ENCODE measurements at places on chromosomes 16 and 17.

DNA sequence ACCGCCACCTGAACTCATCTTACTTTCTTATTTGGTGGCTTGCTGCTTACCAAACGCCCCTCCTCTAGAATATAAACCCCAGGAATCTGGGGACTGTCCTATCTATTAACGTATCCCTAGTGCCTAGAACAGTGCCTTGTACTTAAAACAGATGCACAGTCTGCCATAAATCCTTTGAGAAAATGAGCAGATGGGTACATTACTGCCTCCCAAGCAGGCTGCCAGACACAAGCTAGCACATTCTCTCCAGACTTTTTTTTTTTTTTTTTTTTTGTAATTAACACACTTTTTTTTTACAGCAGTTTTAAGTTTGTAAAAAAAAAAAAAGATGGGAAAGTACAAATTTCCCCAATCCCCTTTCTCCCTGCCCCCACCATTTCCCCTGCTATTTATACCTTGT lies 57.3 kb upstream of the RPL38 start:
- no peak for DNase-seq

DNA sequence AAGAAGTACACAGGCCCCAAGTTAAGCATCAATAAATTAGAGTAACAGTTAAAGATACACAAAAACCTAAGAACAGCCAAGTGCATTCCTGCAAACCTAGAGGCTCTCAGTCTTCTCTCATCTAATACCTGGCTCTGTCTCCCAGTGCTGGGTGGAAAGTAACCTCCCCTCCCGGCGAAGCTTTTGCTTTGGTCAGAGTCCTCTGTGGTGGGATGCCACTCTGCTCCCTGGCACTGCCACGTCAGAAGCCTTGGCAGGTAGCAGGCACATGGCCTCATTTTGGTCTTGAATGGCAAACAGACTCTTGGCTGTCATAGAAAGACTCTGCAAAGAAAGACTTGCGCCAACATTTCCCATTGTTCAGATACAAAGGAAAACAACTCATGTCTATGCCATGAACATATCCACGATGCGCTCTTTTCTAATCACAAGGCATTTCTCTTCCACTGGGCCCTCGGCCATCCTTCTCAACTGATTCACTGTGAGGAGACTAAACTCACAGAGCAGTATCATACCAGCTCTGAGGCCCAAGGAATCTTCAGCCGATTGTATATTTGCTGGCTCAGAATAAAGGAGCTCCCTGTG lies 21.2 kb downstream of the MTHFSD start:
- DNase-seq = no peak

DNA sequence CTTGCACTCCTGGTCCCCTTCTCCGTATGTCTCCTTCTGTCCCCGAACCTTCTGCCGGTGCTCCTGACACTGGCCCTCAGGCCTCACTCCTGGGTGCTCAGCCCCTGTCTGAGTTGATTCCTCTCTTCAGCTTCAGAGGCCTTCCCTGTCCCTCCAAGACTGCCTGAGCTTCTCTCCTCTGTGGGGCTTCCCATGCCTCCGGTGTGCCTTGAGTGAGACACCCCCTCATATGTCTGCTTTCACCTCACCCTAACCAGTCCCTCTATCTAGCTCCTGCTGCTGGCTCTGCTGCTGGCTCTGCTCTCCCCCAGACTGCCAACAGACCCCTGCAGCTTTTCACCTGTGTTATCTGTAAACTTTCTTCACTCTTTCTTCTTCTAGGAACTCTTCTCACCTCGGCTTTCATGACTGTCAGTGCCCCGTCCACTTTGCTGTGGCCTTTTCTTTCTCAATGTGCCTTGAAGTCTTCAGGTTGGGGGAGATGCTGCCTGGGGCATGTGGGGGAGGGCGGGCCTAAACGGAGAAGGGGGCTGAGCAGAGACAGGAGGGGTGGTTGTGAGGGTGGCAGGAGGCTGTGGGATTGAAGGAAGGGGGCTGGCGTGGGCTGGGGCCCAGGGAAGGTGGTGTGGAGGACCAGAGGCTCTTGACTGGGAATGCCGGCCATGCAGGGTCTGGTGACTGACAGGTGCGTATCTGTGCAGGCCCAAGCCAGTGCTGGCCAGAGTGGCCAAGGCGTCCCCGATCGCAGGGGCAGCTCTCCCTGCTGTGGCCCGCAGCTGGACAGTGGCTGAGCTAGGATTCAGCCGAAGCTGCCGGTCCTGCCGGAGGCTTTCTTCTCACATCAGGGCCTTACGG lies 81.3 kb downstream of the METRNL start:
- DNase-seq = no peak

- DNase-seq = no peak
Measured at GRCh38 chr16:24834459-24835335, 11.1 kb upstream of the SLC5A11 start.

- no peak for DNase-seq
Measured at GRCh38 chr16:88613911-88614817, 24.2 kb upstream of the IL17C start.

DNA sequence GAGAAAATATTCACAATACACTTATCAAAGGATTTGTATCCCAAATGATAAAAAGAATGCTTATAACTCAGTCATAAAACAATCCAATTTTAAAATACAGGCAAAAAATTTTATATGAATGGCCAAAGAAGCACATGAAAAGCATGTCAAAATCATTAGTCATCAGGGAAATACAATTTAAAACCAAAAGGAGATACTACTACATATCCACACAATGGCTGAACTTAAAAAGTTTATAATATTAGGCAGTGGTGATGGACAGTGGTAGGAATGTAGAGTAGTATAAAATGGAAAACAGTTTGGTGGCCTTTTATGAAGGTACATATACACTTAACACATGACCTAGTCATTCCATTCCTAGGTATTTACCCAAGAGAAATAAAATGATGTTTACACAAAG lies 12.2 kb downstream of the CMC2 start:
- DNase-seq = no peak

- no peak for DNase-seq
Measured at GRCh38 chr17:18056214-18056613, 17.0 kb downstream of the GID4 start.

GRCh38 chr17:60933739-60934138 lies 256.1 kb downstream of the BCAS3 start:
- no peak for DNase-seq

DNA sequence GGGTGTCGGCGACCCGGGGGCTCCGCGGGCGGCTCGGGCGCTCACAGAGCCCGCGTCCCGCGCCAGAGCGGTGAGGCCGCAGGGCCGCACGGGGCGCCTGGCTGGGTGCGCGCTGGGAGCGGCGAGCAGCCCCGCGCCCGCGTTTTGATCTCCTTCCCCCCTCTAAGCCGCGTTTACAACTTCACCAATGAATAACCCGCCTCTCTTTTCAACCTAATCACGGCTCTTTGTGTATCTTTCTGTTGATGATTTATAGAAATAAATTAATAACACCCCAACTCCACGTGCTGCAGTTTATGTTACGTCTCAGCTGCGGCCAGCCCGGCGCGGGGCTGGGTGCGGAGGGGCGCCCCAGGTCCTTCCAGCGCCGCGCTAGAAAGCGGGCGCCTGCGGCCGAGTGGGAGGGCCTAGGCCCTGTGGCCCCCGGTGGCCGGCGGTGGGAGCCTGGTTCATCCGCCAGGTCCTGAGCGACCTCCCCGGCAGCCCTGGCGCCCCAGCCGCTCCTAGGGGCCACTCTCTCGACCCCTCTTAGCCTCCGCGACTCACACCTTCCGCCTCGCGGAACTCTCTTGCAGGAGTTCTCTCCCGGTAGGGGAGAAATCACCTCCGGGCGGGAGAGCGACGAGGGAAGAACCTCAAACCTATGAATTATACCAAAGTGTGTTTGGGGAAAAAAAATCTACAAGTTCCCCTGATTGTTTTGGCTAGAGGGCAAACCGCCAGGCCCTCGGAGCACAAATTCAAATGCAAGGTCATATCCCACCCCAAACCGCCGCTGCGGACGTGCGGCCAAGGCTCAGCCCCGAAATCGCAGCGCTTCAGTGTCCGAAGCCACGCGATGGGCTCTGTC lies 1.9 kb downstream of the HNF1B start:
- no peak for DNase-seq

DNA sequence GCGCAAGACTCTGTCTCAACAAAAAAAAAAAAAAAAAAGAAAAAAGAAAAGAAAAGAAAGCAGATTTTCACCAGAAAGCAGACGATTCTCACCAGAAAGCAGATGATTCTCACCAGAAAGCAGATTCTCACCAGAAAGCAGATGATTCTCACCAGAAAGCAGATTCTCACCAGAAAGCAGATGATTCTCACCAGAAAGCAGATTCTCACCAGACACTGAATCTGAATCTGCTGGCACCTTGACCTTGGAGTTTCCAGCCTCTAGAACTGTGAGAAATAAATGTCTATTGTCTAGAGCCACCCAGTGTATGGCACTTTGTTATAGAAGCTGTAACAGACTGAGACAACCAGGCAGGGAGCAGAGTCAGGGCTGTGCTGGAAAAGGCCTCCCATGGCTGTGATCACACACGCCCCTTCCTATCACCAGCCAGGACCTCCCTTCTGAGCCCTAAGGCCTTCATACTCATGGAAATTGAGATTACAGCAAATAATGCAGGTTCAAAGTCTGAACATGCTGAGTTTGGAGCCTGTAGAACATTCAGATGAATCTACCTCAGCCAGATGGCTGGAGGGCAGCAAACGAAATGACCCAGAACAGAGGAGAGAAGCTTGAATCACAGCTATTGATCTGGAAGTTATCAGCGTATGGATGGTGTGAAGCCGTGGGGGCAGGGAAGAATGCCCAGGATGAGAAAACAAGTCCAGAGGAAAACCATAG lies 309.3 kb downstream of the SLC39A11 start:
- no peak for DNase-seq

GRCh38 chr17:14359163-14360020 lies 58.5 kb downstream of the HS3ST3B1 start:
- DNase-seq = peak; percentile 19

DNA sequence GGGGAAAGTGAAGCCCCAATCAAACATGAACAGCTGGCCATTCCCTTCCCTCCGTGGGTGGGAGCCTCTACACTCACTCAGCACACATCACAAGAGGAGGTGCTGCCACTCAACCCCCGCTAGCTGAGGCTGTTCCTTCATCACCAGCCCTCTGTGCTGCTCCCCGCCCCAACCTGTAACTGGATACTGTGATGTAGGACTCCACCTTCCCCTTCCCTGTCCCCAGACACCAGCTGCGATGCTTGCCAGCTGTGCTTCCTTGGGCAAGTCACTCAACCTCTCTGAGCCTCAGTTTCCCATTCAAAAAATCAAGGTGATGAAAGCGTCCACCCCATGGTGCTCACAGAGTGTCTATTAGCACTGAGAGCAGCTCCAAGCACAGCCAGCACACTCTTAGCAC lies 273.2 kb downstream of the MRTFB start:
- no peak for DNase-seq

GRCh38 chr16:4500272-4500671 lies 24.1 kb downstream of the HMOX2 start:
- no peak for DNase-seq

DNA sequence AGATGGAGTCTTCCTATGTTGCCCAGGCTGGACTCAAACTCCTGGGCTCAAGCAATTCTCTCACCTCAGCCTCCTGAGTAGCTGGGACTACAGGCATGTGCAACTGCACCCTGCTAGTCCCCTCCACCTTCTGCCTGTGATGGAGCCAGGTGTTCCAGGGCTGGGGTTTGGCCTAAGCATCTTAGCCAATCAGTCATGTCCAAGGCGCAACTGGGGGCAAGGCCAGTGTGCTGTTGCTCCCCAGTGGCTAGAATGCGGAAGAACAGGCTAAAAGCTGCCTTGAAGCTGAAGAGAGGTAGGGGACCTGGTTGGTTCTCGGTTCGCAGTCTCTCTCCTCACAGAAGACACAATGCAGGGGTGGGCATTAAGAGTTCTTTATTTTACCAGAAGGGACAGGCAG lies 18.6 kb downstream of the FLOT2 start:
- DNase-seq = no peak

DNA sequence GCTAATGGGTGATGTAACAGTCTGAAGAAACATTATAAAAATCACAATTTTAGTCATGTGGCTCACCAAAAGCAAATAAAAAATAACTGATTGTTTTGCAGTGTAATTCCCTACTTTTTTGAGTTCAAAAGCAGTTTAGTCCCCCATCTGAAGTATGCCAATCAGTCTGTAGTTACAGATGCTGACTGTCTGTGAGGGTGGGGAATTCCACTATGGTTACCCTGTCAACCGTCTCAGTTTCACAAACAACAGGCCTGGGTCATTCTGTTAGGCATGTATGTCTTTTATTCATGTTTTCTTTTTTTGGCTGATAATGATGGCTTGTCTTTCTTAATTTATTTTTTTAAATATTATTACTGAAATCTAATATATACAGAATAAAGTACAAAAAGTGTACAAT lies 69.3 kb downstream of the STXBP4 start:
- no peak for DNase-seq

DNA sequence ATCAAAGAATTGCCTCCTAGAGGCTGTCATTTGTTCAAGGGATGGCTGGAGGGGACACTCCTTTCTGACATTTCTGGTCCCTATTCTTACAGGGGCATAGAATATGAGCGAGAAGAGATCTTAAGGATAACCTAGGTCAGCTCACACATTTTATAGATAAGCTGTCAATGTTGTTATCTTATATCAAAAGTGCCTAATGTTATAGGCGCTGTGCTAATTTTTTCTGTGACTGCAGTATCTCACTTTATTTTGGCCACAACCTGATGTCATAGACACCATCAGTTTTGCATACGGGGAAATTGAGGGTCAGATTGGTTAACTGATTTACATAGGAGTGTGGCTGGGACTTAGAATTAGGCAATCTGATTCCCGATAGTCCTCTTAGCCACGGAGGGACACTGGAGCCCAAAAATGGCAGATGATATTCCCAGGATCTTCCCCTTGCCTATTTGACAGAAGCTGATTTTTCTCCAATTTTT lies 1.2 kb downstream of the CPD start:
- DNase-seq = no peak

DNA sequence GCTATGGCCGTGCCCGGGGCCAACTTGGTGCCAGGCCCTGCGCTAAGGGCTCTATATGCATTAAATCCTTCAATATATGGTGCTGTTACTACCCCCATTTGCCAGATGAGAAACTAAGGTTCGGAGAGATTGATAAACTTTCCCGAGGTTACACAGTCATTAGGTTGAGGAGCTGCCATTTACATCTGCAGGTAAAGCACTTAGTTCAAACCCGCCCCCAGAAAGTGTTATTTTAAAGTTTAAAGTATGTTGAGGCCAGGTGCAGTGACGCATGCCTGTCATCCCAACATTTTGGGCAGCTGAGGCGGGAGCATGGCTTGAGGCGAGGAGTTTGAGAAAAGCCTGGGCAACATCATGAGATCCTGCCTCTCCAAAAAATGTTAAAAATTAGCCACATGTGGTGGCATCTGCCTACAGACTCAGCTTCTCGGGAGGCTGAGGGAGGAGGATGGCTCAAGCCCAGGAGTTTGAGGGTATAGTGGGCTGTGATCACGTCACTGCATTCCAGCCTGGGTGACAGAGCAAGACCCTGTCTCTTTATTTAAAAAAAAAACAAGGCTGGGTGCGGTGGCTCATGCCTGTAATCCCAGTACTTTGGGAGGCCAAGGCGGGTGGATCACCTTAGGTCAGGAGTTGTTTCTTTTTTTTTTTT lies 264.7 kb downstream of the PARN start:
- DNase-seq = no peak

GRCh38 chr17:45038728-45039634 lies 12.5 kb downstream of the DCAKD start:
- DNase-seq = no peak

GRCh38 chr17:78572239-78573205 lies 4.7 kb downstream of the DNAH17 start:
- no peak for DNase-seq
